ENCODE measurements at places on chromosomes 3 and 15. TPM values are rescaled to one million over a fixed set of nuclear protein-coding genes. Genes with fewer than 3 reads are reported as not detected.

DNA sequence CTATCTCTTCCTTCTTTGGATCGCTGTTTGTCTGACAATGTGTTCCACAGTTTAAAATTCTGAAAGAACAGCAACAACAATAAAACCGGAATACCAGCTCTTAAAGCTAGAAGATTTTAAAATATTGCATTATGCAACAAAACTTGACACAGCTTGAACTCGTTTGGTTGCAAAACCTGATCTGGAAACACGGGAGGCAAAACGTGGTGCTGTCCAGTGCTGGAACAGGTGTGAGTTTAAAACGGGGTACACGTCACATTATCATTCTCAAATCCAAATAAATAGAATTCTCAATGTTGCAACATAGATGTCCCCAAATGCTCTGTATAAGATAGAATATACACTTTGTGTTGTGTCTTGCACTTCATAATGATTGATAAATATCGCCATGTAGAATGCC, 110.9 kb upstream of the LYSMD4 start:
- no peak for DNase-seq

The MAPKAPK3 gene
- total RNA-seq: 75.8 TPM

The FETUB gene
- not detected for total RNA-seq

DNA sequence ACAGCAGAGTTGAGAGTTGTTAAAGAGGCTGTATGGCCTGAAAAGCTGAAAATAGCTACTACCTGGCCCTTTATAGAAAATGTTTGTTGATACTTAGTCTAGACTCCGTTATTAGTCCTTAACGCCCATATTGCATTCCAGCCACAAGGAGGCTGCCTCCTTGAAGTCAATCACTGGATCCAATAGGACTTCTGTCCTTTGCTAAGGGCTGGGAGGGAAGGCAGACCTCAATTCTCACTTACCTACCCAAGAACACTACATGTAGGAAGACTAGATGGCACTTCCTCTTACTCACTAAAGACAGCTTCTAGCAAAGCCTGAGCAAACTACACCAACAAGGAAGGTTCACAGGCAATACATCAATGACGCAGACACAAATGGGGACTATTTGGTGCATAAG, 139.5 kb upstream of the HACD2 start:
- no peak for DNase-seq

The SLC6A1 gene
- total RNA-seq: 2.1 TPM

DNA sequence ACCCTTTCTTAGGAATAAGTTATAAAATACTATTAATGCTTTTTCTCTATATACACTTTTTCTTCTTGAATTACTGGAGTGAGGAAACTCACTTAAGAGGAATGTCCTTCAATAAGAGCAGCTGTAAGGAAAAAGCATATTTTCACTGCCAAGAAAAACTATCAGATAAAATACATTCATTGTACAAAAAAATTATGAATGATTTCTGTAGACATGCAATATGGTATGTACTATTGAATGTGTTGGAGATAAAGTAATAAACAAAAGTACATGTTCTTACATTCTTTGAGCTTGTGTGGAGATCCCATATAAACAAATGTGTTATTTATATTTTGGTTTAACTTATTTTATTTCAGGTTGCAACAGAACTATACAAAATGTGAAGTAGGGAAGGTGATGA, 241.0 kb upstream of the ZNF717 start:
- DNase-seq: no peak

The PKM gene
- 1,124 TPM for total RNA-seq

GRCh38 chr15:63071288-63071909, 28.9 kb downstream of the TPM1 start:
- DNase-seq: no peak

- DNase-seq: no peak
Measured at GRCh38 chr3:57059411-57059810, 1.1 kb upstream of the SPATA12 start.

The PROK2 gene
- 0.25 TPM for total RNA-seq

GRCh38 chr3:134255404-134255803, 4.7 kb upstream of the RYK start:
- DNase-seq: no peak
